ENCODE measurements at places on chromosomes 1 and 21. TPM values are rescaled to one million over a fixed set of nuclear protein-coding genes. Genes with fewer than 3 reads are reported as not detected.

DNA sequence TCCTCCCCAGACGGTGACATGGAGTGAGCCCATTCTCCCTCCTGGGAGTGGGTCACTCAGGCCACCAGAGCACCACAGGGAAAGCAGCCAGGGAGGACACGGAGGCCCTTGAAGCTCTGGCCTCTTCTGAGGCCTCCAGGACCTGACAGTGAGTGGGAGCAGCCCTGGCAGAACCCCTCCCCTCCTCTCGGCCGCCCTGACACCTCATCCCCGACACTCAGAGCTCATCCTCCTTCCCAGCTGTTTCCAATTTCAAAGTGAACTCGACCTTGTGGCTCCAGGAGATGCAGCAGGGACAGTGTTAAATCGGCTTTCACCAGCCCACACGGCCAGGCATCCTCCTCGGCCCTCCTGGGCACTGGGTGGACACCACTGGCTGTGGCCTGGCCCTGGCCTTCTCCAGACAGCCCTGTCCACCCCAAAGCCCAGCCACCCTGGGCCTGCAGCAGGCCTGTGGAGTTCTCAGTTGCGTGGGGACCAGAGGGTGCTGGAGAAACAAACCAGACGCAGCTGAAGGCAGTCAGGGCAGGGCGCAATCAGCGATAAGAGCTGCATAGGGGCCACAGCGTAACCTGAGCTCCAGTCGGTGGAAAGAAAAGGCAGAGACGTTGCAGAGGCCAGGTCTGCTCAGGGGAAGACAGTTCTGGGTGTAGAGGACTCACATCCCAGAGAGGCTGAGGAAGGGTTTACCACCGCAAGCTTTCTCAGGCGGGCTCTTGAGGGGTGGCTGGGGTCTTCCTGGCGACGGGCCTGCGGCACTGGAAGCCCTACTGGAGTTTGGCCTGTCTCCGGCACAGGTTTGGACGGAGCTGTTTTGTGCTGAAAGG lies 27.1 kb downstream of the FTCD start:
- DNase-seq, result no peak

GRCh38 chr1:218383051-218383450 lies 37.9 kb downstream of the TGFB2 start:
- no peak for DNase-seq

GRCh38 chr1:78281580-78281979 lies 209.2 kb upstream of the PTGFR start:
- DNase-seq, result no peak

- no peak for DNase-seq
Observed at GRCh38 chr1:231177936-231178335, 16.1 kb downstream of the TRIM67 start.

DNA sequence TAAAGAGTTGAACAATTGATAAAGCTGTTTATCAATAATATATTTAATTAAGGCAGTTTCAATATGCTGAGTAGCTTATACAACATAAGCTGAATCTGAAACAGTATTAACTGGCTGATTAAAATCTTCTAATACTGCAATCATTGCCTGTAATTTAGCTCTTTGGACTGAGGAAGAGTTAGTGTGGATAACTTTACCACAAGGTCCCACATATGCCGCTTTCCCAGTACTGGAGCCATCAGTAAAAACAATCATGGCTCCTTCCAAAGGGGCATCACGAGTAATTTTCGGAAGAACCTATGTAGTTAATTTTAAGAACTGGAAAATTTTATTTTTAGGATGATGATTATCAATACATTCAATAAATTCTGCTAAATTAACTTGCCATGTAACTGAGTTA lies 6.7 kb downstream of the DAP3 start:
- no peak for DNase-seq

DNA sequence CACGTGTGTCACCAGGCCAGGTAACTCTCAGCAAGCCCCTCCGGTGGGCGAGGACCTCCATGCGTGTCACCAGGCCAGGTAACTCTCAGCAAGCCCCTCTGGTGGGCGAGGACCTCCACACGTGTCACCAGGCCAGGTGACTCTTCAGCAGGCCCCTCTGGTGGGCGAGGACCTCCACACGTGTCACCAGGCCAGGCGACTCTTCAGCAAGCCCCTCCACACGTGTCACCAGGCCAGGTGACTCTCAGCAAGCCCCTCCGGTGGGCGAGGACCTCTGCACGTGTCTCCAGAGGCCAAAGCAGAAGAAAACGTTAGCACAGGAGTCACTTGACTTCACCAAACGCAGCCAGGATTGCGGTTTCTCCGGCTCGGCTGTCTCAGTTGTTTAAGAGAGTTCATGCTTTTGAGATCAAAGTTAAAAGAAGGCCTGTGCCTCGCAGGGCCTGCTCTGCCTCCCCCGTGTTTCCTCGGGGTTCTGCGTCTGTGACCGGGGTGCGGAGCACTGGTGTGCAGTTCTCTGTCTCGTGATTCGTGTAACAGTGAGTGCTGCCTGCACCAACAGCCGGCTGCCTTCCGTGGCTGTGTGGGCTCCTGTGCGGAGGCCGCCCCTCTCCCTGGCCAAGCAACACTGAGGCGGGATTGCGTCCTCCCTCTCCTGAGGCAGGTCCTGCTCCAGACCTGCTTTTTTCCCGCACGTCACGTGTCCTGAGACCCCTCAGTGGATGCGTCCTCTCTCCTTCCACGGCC lies 56.6 kb downstream of the PRKCZ start:
- DNase-seq, result no peak

Gene SCMH1
- total RNA-seq, result 28.5 TPM

- DNase-seq, result no peak
Observed at GRCh38 chr1:2239013-2239370, 10.9 kb downstream of the SKI start.

Gene TMEM81
- total RNA-seq, result 6.1 TPM
